ENCODE measurements at places on chromosomes 6 and 20. TPM values are rescaled to one million over a fixed set of nuclear protein-coding genes. Genes with fewer than 3 reads are reported as not detected.

DNA sequence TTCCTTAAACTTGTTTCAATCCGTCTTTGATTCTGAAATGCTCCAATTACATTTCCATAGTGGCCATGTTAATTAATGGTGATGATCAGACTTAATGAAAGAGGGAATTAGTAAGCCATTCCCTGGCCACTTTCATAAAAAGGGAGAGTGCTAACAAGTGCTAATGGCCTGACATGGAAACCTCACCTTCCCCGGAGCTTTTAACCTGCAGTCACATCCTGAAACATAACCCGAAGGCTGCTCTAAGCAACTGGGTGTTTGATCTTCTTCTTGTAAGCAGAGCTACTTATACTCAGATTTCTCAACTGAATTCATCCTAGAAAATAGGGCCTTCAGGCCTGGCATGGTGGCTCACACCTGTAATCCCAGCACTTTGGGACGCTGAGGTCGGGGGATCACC is 67.1 kb upstream of the ZMYND8 start:
- no peak for DNase-seq

DNA sequence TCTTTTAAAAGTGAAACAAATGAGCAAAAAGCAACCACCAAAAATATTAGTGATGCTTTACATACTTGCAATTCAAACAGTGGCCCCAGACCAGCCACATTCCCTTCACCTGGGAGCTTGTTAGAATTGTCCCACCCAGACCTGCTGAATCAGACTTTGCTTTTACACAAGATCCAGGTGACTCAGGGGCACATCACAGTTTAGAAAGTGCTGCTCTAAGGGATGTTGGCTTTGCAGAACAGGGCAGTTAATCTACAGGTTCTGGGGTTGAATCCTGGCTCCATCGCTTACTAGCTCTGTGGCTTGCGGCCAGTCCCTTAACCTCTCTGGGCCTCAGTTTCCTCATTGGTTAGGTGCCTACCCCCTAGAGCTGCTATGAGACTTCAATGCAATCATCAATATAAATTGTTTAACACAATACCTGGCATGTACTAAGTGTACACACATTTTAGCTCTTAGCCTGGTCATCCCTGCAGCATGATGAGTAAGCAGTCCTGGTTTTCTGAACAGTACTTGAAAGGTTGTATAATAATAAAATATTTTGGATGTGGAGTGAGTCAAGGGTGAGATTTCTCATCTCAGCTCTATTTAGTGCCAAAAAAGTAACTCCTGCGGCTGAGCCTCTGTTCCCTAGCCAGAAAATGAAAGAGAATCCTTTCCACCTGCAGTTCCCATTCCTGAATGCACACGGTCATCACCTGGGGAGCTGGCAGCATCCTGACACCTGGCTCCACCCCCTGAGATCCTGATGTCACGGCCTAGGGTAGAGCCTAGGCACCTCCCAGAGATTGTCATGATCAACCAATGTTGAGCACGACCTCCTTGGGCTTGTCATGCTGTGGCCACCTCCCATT is 162.7 kb downstream of the ANKRD60 start:
- DNase-seq, result no peak

COX4I2 gene
- 21.7 TPM for polyA plus RNA-seq

GRCh38 chr6:167762259-167762962 is 64.3 kb upstream of the AFDN start:
- no peak for DNase-seq

GRCh38 chr6:119594907-119595306 is 245.3 kb upstream of the MAN1A1 start:
- no peak for DNase-seq

DNA sequence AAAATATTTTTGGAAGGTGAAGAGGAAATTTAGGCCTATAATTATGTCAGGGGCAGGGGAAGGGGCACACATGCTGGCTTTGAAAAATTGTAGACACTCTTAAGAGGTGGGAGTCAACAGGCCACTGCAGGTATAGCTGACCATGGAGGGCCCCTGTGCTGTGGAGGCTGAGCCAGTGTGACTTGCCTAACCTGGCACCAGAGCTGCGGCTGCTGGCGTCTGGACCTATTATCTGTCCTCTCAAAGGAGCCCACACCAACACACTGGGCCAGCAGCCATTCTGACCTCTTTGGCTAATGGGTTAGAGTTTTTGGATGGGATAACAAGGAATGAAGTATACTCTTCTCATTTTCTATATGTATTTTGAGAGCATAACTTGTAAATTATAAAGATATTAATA is 4.5 kb downstream of the GID8 start:
- DNase-seq, result no peak

DNA sequence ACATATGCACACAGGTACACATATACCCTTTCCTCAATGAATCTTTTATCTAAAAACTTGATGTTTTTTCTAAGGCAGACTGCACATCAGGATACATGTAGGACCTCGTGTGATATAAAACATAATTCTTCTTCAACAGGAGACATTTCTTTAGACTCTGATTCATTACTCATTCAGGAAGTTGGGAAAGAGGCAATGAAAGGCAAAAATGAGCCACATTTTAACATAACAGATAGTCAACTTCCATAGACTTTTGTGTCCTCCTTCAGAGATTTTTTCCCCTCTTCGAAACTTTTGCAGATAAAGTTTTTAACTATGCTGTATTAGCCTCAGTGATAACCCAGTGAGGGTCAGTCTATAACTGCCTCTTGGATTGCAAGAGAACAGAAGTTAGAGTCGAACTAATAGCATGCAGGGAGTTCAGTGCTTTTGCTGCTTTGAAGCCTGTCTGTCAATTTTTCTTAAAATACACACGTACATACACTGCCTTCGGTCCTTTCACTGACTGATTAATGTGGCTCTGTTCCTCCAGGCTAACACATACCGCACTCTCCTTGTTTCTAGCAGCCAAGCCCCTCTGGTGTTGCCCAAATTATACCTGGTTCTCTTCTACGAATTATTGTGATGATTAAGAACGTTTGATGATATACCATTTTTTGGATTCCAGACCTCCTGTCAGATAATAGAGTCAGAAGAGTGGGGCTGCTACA is 562.5 kb upstream of the MAP3K7 start:
- no peak for DNase-seq

DNA sequence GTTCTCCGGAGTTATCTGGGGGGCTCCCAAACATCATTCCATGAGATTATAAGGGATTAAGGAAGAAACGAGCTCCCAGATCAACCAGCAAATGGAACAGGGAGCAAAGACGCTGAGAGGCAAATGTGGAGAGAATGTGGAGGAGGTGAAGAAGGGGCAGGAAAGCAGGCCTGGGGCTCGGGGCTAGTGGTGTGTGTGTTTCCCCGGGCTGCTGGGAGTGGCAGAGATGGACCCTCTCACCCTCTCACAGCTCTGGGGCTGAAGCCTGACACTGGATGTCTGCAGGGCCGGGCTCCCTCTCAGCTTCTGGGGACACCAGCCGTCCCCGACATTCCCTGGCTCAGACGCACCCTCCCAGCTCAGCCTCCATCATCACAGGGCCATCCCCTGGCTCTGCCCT is 212.6 kb downstream of the THBS2 start:
- DNase-seq, result no peak

- DNase-seq, result no peak
Observed at GRCh38 chr6:494394-494793, 102.8 kb downstream of the IRF4 start.

RGS17 gene
- 2.4 TPM for polyA plus RNA-seq

GMPR gene
- polyA plus RNA-seq, result 6.5 TPM

DNA sequence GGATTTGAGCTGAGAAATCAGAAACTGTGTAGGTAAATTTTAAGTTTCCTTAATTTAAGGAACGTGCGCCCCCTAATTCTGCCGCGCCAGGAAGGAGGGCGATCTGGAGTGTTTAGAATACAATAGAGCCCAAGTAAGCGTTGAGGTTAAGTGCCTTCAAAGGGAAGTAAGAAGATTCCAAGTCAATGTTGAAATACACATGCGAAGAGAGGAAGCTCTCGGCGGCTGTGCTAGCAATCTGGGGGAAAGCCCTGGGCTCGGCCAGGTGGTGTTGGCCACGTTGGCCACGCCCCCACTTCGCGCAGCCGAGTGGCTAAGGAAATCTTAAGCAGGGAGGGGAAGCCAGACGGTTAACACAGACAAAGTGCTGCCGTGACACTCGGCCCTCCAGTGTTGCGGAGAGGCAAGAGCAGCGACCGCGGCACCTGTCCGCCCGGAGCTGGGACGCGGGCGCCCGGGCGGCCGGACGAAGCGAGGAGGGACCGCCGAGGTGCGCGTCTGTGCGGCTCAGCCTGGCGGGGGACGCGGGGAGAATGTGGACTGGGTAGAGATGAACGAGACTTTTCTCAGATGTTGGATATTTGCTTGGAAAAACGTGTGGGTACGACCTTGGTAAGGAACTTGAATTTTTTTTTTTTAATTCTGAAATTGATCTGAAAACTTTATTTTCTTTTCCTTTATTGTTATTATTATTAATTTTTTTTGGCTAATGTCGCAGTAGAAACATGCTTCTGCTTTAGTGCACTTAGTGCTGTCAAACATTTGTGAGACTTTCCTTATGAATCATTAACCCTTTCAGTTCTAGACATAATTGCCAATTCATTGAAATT is at the start of gene PRDM1:
Gene PRDM1, plus strand, starts transcription at position 353 of the 830 bp plus-strand sequence. Its CDS starts 218 bp downstream, at position 571.
- DNase-seq, result peak; percentile 65

GRCh38 chr6:166413491-166413951 is 30.8 kb upstream of the MPC1 start:
- DNase-seq, result no peak

TNFAIP3 gene
- 15.1 TPM for polyA plus RNA-seq

DNA sequence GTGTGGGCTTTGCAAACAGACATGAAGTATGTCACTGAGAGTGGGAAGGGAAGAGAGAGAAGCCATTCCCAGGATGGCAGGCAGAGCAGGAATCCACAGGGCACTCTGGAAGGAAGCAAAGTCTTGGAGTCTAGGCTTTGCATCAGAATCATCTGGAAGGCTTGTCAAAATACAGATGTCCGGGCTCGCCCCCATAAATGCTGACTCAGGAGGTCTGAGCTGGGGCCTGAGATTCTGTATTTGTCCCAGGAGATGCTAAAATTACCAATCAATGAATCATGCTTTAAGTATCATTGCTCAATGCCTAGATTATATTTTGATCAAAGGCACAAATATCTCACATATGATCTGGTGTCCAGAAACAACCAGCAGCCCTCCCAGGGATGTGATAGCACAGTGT is 46.3 kb upstream of the PTPRT start:
- DNase-seq, result no peak

PLCG1 gene
- 226 TPM for polyA plus RNA-seq

DNA sequence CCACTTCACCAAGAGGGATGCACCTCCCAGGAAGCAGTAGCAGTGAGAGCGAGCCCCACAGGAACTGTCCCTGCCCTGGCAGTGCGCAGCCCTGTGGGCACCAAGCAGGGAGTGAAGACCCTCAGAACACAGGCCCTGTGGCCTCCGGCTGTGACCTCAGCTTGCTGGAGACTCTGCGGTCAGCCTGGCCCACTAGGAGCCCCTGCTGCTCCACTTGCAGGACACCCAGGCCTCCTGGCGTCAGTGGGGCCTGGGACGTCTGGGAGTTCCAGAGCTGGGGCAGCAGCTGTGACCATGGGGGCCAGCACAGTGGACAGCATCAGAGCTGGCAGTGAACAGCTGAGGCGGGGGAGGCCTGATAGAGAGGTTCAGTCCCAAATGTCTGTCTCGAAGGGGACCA is 28.3 kb downstream of the PXDC1 start:
- no peak for DNase-seq

C20orf144 gene
- polyA plus RNA-seq, result 0.39 TPM

DNA sequence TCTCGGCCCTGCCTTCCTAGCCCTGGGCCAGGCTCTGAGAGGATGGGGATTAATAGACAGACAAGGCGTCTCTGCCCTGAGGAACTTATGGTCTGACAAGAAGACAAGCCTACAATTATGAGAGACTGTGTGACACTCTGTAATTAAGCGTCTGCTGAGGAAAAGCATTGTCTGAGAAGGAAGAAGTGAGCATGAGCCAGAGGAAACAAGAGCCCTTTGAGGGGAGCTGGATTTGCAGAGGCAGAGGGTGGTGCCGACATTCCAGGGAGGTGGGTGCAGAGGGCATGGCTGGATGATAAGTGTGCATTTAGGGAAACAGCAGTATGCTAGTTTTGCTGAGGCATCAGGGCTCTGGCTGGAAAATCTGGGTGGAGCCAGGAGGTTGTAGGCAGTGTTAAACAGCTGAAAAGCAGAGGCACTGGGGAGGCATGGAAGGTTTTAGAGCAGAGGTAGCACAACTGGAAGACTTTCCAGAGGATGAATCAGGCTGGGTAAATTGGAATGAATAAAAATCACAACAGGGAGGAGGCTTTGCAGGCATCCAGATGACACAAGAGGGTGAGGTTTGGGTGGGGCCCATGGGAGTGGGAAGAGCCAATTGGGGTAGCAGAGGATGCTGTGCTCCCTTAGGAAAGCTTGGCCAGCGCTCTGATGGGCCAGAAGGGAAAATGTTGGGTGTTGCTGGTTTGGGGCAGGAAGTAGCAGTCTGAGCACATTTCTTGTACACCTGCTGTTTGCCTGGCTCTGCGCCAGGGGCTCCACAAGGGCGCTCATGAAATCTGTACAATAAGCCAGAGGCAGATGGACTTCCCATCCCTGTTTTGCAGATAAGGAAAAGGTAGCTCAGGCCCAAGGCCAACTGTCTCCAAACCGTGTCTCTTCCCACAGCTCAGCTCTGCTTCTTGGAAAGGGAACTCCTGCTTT is 74.0 kb upstream of the MYL9 start:
- no peak for DNase-seq

COL10A1 gene
- 0.37 TPM for polyA plus RNA-seq

DNA sequence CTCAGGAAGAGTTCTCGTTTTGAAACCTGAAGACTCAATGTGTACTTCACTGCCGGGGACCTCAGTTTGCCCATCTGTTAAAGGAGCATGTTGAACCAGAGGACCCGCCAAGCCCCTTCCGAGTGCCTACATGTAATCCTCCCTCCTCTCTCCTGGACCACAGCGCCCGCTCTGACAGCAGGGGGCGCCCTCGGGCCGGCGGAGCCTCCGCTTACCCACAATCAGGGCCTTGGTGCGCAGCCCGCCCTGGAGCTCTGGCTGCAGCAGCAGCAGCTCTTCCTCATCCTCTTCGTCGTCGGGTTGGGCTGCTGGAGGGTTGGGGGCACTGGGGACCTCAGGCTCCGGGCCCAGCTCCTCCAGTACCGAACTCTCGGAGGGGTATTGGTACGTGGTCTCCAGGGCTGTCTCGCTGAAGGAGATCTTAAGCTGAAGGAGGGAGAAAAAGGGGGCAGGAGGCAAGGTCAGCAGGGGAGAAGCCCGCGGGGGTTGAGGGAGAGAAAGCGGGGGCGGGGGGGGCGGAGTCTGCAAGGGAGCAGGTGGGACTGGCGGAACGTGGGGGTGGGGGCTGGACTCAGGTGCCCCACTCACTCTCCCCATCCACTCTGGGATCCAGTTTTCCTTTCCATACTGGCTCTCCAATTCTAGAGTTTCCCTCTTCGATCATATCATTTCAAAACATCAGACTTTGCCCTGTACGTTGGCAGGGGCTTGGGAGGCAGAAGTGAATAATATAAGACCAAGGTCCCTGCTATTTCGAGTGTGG is 6.3 kb upstream of the DHX16 start:
- peak; percentile 64 for DNase-seq

- no peak for DNase-seq
Observed at GRCh38 chr20:40606660-40607059, 82.4 kb downstream of the MAFB start.

GRCh38 chr6:168221000-168221399 is 98.6 kb downstream of the DACT2 start:
- DNase-seq, result no peak

- peak; percentile 15 for DNase-seq
Observed at GRCh38 chr6:163460307-163460782, 45.8 kb downstream of the QKI start.

Measured in right lung (tissue), 10 donors.